ENCODE measurements at places on chromosomes 13 and 19.

- DNase-seq: no peak
Measured at GRCh38 chr13:90706631-90707030, 640.9 kb upstream of the MIR17HG start.

DNA sequence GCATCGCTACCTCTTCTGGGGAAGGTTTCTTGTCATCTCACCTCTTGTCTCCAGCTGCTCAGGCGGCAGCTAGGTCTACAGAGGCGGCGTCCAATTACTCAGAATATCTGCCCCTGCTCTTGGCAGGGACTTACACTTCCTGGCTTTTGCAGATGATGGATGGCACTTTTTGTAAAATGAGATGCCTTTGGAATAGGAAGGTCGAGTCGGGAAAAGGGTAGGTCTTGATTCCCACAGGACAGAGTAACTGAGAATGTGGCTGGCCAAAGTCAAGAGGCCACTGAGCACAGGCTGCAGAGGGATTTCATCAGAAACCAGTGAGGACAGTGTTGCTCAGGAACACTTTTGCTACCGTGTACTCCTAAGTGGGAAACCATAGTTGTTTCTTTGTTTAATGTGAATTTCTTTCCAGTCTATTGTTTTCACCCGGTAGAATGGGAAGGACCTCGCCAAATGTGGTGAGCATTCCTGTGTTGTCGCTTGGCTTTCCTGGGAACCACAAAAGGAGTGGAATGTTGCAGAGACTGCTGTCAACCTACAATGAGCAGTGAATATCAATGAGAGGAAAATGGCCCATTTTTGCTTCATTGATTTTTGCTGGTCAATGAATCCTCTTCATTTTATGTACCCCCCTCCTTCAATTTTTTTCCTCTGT lies 383.7 kb downstream of the HS6ST3 start:
- no peak for DNase-seq

DNA sequence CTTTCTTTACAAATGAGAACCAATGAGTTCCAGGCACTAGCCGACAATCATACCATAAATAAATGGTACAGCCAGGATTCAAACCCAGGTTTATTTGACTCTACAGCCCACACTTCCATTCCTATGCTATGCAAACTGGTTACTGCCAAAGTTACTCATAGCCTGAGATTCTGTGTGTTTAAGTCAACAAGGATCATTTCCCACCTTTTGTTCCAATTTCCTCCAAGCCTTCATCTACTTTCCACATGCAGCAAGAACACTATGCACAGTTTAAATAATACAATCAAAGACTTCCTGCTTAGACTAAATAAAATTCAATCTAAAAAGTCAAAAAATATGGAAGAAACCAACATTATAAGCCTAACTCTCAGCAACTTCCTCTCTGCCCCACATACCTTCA lies 59.2 kb upstream of the KLF12 start:
- DNase-seq: no peak

GRCh38 chr19:757811-758668 lies 7.1 kb downstream of the MISP start:
- no peak for DNase-seq

DNA sequence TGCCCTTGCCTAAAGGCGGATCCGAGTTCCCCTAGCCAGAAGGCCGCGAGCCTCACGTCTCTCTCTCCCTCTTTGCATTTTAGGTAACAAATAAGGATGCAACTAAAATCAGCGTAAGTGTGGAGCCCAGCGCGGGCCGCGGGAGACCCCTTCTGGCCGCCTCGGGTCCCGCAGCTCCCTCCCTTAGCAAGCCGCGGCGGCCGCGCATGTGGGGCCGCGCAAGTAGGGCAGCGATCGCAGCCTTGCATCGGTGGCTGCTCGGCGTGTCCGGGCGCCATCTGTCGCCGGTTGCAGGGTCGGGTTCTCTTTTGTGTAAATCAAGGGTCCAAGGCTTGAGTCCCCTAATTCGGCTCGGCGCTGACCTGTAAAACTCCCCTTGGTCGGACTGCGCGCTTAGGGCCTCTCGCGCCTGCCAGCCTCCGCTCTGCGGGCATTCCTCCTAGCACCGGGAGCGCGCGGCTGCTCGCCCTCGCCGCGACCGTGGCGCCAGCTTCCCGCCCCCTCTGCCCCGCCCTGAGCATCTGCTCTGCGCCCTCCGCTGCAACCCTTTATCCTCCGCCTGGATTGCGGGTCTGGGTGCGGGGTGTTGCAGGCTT lies 2.7 kb downstream of the VSTM2B start:
- DNase-seq: no peak

DNA sequence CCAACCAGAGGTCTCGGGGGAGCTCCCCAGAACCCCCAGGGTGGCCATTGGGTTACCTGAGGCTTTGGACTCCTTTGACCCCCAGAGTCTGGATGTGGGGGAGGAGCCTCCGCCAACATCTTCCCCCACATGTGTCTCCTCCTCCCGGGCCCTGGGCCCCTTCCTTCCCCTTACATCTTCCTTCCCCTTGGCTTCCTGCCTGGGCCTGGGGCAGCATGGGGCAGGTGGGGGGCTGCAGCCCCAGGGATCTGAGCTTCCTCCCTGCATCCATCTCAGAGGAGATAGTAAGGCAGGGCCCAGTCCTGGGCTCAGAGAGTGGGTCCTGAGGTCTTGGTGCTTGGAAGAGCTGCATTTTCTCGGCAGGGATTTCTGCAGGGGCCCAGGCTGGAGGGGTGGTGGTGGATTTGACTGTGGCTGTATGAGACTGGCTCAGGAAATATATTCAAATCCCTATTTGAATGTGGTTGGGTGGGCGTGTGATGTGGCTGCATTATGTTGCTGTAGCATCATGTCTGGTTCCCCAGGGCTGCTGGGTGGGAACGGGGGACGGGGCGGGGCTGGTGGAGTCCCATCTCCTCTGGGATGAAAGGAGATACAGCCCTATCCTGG lies 919 bp downstream of the VAV1 start:
- peak; percentile 5 for DNase-seq

DNA sequence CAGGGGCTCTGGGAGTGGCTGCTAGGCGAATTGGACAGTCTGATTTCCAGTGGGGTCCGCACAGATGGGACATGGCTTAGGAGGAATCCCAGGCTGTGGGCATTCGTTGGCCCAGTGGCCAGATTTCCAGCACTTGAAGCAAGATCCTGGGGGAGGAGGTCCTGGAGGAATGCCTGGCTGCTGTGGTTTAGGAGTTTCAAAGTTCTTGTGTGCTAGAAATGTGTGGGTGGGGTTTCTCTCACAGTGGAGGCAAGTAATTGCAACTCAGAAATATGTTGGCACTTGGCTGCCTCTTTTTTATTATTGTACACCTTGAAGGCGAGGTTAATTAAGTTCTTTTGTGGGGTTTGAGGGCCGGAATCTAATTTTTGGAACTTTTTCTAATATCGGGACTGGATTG lies 17.1 kb downstream of the IGFL3 start:
- no peak for DNase-seq

GRCh38 chr19:48637948-48638830 lies 1.0 kb upstream of the DBP start:
- DNase-seq: no peak

DNA sequence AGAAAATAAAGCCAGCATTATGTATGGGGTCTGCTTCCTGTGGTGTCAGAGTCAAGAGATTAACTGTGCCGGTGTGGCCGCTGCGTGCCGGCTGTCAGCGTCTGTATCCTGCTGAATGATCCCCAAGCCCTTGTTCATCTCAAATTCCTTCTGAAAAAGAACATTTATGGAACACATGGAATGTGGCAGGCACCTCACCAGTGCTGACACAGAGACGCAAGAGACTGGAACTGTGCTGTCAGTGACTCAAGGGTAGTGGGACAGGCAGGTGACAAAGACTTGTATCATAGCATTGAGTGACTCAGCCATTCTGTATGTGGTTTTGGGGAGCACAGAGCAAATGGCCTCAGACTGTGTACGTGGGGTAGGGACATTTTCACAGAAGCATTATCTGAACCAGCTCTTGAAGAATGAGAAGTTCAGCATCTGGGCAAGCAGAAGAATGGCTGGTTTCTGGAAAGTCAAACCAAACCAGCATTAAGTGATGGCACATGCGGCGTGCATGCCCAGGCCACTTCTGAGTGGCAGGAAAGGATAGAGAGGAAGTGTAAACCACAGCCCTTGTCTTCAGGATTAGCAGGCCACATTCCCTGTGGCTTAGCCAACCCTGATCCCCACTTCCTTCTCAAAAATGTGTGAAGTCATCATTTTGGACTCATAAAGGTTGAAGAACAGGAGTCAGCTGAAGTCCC lies 54.0 kb upstream of the IRS2 start:
- DNase-seq: no peak

GRCh38 chr13:99433543-99434075 lies 67.7 kb upstream of the TM9SF2 start:
- DNase-seq: no peak

DNA sequence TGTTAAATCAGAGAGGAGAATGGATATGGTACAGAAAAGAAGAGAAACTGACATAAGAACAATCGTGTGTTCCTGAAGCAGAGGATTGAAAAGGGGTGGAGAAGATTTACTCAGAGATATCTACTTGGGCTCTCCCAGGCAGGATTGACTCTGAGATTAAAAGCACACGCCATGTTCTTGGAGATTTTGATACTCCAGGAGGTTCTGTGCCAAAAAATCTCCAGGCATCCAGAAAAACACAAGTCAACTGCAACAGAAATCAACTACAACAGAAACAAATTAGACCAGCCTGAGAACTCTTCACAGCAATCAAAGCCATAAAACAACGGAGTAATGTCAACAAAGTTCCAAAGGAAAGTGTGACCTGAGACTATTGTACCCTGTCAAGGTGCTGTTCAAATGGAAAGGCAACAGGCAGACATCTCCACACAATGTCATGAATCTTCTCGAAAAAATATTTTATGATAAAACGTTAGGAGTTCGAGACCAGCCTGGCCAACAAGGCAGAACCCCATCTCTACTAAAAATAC lies 104.2 kb downstream of the UBL3 start:
- DNase-seq: no peak

DNA sequence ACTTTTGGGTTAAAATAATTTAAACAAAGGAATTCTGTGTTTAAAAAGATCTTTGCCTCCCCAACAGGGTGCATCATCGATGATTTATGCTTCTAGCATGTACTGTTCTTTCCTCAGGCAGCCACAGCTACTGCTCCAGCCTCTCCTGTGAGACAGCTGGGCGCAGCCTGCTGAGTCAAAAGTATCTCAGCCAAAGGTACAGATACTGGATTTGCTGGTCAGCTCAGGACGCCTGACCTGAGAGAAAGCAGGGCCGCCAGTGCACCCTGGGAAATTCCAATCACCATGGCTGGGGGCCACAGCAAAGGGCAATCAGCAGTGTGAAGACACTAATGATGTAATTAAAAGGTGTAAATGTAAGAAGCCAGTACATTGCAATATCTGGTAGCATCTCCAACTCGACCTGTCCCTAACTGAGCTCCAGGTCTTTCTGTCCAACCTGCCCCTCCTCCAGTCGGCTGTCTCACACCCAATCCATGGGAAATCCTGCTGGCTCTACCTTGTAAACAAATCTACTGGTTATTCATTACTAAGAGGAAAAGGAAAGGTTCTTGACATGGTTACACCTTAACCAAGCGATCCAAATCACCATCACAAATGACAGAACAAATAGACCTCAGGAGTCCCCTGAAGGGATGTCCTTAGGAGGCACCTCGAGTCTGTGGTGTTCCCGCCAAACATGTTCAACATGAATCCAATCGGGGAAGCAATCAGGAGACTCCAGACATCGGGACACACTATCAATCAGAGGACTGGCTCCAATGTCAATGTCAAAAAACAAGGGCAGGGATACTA lies 7.3 kb downstream of the OPA3 start:
- DNase-seq: no peak

GRCh38 chr13:75178436-75178835 lies 303.5 kb downstream of the TBC1D4 start:
- DNase-seq: no peak

- DNase-seq: no peak
Measured at GRCh38 chr13:74443631-74444030, 309.4 kb upstream of the KLF12 start.

- DNase-seq: no peak
Measured at GRCh38 chr13:68995972-68996667, 1111.5 kb upstream of the ATXN8OS start.

GRCh38 chr19:11479090-11479897 lies 1.6 kb downstream of the ELAVL3 start:
- DNase-seq: no peak

- no peak for DNase-seq
Measured at GRCh38 chr13:51769455-51770127, 34.4 kb downstream of the DHRS12 start.

GRCh38 chr13:46087481-46087880 lies 17.4 kb downstream of the CPB2 start:
- DNase-seq: no peak

- DNase-seq: no peak
Measured at GRCh38 chr13:76733671-76734070, 152.5 kb downstream of the KCTD12 start.

DNA sequence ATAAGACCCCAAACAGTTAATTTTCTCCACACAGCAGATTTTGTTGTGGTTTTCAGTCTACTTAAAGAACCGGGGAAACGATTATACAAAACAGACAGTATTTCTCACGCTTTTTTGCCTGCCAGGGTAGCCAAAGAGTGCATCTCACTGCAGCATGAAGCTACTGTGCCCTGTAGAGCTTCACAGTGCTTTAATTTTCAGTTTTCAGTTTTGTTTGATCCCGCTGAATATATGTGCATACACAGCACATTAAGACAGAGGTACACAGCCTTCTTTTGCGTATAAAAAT lies 215.0 kb downstream of the TEX29 start:
- no peak for DNase-seq

DNA sequence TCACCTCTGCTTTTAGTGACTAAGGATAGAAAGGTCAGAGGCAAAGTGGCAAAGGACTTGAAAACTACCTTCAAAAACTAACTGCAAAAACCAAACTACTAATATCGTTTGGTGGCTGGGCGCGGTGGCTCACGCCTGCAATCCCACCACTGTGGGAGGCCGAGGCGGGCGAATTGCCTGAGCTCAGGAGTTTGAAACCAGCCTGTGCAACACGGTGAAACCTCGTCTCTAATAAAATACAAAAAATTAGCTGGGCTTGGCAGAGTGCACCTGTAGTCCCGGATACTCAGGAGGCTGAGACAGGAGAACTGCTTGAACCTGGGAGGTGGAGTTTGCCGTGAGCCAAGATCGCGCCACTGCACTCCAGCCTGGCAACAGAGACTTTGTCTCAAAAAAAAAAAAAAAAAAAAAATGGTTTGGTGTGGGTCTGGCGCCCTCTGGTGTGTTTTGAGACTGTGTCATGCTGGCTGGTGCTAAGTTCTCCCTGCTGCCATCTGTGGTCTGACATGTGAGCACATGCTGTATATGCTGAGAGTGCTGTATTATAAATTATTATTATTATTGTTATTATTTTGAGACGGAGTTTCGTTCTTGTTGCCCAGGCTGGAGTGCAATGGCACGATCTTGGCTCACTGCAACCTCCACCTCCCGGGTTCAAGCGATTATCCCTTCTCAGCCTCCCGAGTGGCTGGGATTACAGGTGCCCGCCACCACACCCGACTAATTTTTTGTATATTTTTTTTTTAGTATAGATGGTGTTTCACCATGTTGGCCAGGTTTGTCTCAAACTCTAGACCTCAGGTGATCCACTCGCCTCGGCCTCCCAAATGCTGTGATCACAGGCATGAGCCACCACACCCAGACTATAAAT lies 36.0 kb upstream of the RNF17 start:
- peak; percentile 28 for DNase-seq
